Stimulated activated CD8-positive, alpha-beta memory T cell treated with anti-CD3 and anti-CD28 coated beads, Interleukin-2, amount 100 ng/mL, for 1 hour (primary cell): ENCODE measurements at places on chromosomes 5 and 9.

DNA sequence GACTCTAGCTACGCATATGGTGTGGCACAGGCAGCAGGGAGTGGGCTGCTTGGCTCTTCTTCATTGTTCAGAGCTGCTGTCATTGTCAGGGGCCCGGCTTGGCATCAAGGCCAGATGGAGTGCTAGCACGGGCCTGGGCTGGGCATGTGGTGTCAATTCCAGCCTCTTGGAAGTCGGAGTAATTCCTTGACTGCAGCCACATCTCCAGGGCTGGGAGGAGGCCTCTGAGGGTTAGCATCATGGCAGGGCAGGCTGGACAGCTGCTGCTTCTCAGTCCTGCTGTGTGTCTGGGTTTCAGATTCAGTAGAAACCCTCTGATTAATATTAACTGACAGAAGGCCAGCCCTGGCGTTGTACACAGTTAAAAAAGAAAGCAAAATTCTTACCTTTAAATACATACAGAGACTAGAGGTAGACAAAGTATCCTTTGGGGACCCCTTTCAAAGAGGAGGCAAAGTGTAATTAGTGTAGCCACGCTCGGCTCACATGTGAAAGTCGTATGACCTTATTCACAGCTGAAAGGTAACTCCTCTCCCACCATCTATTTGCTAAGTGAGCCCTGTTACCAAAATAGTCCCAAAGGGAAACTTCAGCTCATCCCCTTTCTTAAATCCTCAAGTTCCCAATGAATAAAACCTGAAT is 126.4 kb downstream of the DOCK2 start:
- no peak for DNase-seq

DNA sequence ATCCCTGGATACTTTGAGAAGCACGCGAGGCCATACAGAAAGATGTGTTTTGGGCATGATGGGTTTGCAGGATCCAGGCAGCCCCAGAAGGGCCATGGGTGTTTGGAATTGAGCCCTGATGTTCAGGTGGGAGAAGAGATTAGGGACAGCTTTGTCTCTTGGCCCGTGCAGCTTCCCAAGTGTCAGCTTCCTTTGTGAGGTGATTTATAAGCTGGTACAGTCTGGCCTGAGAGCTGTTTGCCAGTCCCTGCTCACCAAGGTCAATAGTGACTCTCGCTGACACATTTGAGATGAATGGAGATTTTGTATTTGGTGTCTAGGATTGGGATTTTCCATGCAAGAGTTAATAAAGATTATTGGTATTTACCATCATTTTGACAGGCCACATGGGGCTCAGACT is 165.9 kb downstream of the ICE1 start:
- no peak for DNase-seq

DNA sequence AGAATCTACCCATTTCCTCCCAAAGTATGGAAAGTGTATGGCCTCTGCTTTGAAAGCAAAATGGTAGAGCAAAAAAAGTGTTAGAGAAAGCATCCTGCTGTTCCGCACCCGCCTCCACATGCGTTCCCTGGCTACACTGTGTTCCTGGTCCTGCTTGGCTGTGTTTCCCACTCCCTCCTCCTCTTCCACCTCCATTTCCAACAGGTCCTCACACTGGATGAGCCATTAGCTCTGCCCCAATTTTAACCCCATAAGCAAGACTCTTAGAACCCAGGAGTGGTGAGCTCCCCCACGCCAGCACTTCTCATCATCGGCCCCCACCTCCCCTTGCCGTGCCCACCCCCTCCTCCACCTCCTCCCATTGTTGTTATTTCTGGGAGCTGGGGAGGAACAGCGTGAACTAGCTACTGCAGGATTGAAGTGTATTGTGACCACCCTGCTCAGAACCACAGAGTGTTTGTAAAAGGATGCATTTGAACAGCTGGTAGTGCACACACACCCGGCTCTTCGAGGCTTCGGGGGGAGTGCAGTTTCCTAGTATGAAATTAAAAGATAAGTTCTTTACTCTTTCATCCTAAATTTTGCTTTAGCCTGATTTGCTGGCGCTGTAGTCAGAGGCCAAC is 120.0 kb downstream of the PDZD2 start:
- no peak for DNase-seq

GRCh38 chr5:56705217-56705616 is 110.1 kb upstream of the MAP3K1 start:
- no peak for DNase-seq

GRCh38 chr5:30849931-30850710 is 343.4 kb upstream of the CDH6 start:
- DNase-seq, result no peak

DNA sequence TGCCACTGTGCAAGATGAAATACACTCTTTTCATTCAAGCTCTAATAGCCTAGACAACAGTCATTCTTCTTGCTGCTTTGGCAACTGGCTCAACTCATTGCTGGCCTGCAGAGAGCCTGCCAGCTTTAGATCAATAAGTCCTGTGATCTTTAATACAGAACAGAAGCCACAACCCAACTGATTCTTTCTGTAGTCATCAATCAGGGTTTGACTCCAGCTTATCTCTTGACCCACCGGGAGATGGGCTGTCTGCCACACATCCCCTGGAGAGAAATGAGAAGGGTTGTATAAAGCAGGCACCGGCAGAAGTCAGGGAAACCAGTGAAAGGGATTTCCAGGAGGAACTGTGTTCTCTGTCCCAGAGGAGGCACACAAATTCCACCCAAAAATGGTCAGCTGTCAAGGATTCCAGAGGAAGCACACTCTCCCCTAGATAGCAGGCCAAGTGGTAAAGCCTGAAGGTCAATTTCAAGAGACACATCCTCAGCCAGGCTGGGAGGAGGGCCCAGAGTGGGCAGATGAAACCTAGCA is 24.5 kb downstream of the LHFPL2 start:
- no peak for DNase-seq

DNA sequence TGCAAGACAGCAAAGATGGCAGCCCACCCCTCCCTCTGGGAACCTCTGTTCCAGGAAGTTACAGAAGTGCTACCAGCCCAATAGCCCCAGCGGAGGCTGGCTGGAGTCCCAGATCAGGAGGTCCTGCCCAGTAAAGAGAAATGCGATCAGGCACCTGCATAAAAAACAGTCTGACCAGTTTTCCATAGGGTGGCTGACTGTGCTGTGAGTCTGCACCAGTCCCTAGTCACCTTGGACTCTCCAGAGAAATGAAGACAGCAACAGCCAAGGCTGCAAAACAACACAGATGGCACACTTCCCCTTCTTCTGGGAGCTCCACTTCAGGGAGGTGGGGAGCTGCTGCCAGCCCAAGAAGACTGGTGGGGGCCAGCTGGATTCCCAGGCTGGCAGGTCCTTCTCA is 265.5 kb upstream of the PCSK5 start:
- no peak for DNase-seq

DNA sequence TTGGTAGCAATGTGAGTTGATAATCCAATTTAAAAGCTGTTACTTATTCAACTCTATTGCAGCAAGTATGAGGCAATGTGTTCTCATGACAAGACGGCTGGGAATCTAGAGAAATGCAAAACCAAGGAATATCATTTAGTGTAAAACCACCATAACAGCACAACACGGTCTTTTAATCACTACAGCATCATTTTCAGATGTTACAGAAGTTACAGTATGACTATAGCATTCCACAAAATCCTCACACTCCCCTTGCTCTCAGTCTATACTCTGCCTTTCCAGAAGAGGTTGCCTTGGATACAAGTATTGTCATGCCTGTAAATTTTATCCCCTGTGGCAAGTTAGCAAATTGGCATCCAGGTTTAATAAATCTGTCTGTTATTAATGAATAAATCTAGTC is 28.6 kb upstream of the TAS2R1 start:
- DNase-seq, result no peak

- DNase-seq, result no peak
These were observed 19.6 kb upstream of the ENC1 start for GRCh38 chr5:74660140-74660539.

GRCh38 chr5:44713446-44713845 is 95.3 kb upstream of the MRPS30 start:
- DNase-seq, result no peak

- DNase-seq, result no peak
These were observed 66.0 kb upstream of the ANGPTL2 start for GRCh38 chr9:127188396-127188795.

- no peak for DNase-seq
These were observed 2.5 kb upstream of the NEUROG1 start for GRCh38 chr5:135538261-135538660.

GRCh38 chr5:181024245-181025064 is 15.6 kb upstream of the BTNL9 start:
- no peak for DNase-seq

DNA sequence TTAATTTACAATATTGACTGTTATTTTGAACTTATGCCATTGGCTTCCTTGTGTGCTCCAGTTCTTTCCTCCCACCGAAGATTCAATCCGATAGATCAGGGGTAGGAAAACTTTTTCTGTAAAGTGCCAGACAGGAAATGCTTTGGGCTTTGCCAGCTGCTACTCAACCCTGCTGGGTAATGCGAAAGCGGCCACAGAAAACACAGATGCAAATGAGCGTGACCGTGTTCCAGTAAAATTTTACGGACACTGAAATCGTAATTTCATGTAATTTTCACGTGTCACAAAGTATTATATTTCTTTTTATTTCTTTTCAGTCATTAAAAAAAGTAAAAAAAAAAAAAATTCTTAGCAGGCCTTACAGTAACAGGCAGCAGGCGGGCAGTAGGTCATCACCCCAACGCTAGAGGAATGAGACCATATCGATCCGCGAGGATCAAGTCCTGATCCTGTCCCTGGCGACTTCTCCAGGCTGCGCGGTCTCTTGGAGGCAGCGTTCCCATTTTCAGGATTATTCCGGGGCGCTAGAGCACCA is 599 bp downstream of the NMRK1 start:
- no peak for DNase-seq

DNA sequence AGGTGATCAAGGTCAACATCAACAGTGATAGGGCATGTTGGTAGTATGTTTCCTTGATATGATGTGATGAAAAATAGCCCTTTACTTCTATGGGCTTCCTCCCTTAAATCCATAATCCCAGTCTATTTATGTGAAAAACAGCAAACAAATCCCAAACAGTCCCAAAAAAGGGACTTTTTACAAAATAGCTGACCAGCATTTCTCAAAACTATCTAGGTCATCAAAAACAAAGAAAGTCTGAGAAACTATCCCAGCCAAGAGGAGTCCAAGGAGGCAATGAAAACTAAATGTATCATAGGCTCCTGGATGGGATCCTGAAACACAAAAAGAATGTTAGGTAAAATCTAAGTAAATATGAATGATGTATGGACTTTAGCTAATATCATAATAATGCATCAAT is 71.2 kb downstream of the MARCHF3 start:
- no peak for DNase-seq

- DNase-seq, result no peak
These were observed 374.9 kb downstream of the TLE1 start for GRCh38 chr9:81314490-81314889.

GRCh38 chr5:54001976-54002775 is 308.2 kb downstream of the ARL15 start:
- no peak for DNase-seq

- DNase-seq, result no peak
These were observed 84.0 kb downstream of the RAB3C start for GRCh38 chr5:58666598-58667581.

DNA sequence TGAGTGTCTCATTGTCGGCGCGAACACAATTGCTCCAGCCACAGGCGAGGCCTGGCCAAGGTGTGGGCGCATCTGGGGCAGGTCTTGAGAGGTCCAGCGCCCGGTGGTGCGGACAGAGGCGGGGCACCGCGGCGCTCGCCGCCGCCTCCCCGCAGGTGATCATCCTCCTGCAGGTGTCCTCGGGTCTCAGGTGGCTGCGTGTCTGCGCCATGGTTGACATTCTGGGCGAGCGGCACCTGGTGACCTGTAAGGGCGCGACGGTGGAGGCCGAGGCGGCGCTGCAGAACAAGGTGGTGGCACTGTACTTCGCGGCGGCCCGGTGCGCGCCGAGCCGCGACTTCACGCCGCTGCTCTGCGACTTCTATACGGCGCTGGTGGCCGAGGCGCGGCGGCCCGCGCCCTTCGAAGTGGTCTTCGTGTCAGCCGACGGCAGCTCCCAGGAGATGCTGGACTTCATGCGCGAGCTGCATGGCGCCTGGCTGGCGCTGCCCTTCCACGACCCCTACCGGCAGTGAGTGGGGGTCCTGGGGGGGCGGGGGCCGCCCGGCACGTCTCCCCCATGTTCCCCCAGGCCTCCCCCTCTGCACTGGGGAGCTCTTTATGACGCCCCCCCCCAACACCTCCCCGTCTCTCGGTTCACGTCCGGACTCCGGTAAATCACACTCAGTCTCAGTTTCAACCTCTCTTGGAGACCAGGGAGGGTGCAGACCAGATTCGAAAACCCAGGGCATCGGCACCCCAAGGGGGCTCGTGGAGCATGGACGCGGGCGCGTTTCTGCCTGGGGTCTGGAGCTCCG is 446 bp downstream of the NXNL2 start:
- DNase-seq, result no peak

DNA sequence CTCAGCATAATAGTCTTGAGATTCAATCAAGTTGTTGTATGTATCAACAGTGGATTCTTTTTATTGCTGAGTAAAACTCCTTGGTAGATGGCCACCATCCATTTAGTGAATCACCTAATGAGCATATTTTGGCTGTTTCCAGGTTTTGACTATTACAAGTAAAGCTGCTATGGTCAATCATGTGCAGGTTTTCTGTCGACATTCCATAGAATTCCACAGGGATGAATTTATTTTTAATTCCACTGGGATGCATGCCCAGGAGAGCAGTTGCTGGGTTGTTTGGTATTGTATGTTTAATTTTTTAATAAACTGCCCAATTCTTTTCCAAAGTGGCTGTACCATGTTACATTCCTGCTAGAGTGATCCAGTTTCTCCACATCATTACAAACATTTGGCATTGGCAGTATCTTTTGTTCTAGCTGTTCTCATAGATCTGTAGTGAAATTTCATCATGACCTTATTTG is 10.5 kb upstream of the S1PR3 start:
- DNase-seq, result no peak

DNA sequence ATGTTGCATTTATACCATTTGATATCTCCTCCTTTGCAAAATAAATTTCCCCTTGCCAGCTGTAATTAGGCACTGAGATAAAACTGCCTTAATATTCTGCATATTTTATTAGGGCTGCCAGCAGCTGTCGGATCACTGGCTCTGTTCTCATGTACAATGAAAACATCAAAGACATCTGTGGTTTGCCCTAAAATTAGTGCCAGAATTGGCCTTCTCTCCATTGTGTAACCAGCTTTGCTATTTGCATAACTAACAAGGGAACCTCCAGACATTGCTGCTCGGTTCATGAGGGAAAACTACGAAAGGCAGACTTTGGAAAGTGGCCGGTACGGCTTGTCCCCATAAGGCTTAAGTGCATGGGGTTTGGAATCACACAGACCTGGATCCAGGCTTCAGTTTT is 45.5 kb upstream of the KIF2A start:
- DNase-seq, result no peak

GRCh38 chr5:76269932-76270610 is 133.0 kb upstream of the IQGAP2 start:
- no peak for DNase-seq

GRCh38 chr5:66565878-66566277 is 30.3 kb upstream of the MAST4 start:
- no peak for DNase-seq

DNA sequence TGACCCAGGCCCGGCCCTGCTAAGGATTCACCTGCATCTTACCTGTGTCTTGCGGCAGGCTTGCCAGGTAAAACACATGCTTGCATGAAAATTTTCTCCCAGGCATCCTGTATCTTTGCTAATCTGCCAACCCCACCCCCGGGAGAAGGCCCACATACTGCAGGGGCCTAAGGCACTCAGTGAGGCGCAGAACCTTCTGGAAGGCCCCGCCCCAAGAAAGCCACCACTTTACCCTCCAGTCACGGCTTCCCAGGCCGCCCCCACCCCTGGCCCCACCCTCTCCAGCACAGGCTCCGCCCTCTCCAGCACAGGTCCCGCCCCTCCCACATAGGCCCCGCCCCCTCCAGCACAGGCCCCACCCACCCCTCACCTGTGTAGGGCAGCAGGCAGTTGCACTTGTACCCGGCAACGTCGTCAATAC is 29.8 kb upstream of the SEC16A start:
- no peak for DNase-seq
